ENCODE measurements at places on chromosomes 5 and 9.

- DNase-seq, result no peak
Observed at GRCh38 chr5:150062216-150062922, 24.0 kb downstream of the CSF1R start.

GRCh38 chr5:21784487-21784886, 1068.7 kb downstream of the CDH12 start:
- no peak for DNase-seq

- no peak for DNase-seq
Observed at GRCh38 chr9:2198956-2199635, 183.9 kb downstream of the SMARCA2 start.

DNA sequence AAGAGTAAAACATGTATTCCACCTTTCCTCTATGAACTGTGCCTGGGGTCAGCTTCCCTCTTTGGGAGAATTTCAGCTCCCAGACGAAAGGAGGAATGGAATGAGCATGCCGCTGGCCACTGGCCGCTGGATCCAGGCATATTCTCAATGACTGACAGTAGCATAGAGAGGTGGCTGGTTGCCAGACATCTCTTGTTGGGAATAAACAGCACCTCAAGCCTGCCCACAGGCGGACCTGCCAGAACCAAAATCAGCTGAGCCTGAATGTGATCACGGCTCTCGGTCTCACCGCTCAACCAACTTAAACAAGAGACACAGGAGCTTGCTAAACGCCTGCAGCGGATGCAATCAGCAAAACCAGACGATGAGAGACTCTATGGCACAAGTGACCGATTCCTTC, 20.6 kb downstream of the TBC1D9B start:
- no peak for DNase-seq

- DNase-seq, result no peak
Observed at GRCh38 chr5:147037515-147038205, 159.1 kb upstream of the PPP2R2B start.
